ENCODE measurements at places on chromosomes 4 and X.

DNA sequence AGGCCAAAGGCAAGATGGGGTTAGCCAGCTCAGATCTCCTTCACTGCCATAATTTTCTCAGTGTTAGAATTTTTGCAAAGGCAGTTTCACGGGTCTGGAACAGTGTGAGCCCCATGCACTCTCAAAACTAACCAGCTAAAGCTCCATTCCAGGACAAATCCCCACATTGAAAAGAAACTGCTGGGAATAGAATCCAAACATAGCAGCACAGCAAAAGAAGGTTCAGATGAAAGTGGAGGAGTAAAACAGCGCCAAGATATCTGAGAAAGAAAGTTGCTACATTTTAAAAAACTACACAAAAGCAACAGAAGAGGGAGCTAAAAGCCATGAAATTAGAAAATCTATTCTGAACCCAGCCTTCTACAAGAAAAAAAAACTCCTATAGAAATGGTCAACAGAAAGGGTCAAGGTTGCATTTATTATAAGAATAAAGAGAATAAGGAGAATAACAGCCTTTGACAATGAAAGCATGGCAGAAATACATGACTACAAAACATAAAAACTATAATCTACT lies 39.6 kb upstream of the SLC7A3 start:
- DNase-seq: peak; percentile 65

DNA sequence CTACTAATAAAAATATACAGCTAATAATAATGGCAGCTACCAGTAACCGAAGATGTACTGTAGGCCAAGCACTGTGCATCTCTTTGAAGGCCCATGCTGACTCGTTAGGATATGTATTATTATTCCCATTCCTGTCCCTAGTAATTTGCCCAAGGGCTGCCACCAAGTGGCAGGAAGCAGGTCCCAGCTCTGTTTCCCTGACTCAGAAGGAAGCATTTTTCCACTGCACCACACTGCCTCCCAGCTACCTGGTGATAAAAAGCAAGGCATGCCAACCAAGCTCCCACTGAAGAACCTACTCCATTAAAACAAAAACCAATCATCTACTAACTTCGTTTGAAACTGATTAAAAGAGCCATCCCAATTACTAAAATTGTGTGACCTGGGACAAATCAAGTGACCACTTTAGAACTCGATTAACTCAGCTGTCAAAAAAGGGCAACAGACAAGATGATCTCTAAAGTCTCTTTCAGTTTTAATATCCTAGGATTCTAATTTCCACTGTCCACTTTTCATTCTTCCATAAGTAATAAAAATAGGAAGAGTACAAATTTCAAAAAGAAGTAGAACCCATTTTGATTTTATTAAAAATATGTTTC lies 24.3 kb upstream of the PGM2 start:
- DNase-seq: peak; percentile 59

- DNase-seq: no peak
Observed at GRCh38 chrX:21778236-21778635, 20.3 kb upstream of the SMPX start.

- DNase-seq: no peak
Observed at GRCh38 chr4:36737691-36738090, 456.3 kb downstream of the DTHD1 start.

- no peak for DNase-seq
Observed at GRCh38 chr4:109365939-109366338, 63.5 kb upstream of the COL25A1 start.

GRCh38 chr4:113009461-113009860 lies 40.0 kb upstream of the ANK2 start:
- DNase-seq: no peak

- DNase-seq: no peak
Observed at GRCh38 chr4:73006286-73006990, 63.1 kb downstream of the COX18 start.

- DNase-seq: no peak
Observed at GRCh38 chr4:25271866-25272265, 38.0 kb downstream of the PI4K2B start.

DNA sequence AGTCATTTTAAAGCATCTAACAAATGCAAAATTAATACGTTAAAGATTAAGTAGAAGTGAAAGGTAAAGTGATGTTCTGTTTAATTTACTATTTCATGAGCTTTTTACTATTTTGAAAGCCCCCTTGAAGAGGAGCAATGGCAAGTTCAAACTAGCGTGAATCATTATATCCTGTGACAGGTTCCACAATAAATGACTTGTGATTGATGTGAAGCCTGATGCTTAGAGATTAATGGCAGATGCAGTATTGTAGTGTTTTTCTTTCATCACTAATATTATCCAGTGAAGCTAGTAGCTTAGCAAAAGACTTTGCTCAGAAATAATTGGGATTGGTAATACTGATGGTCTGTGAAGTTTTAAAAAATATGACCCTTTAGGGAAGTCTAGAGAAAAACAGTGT lies 57.3 kb downstream of the STOX2 start:
- DNase-seq: no peak

DNA sequence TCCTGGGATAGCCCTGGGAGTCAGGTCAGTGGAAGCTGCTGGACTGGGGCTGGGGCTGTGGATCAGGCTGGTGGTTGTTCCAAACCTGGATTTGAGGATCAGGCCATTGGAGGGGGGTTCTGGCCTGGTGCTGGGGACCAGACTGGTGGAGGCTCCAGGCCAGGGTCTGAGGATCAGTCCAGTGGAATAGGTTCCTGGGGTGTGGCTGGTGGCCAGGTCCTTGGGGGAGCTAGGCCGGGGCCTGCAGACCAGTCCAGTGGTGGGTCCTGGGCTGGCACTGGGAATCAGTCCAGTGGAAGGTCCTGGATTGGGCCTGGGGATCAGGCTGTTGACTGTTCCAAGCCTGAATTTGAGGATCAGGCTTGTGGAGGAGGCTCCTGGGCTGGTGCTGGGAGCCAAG lies 8.0 kb downstream of the ARMCX4 start:
- no peak for DNase-seq

DNA sequence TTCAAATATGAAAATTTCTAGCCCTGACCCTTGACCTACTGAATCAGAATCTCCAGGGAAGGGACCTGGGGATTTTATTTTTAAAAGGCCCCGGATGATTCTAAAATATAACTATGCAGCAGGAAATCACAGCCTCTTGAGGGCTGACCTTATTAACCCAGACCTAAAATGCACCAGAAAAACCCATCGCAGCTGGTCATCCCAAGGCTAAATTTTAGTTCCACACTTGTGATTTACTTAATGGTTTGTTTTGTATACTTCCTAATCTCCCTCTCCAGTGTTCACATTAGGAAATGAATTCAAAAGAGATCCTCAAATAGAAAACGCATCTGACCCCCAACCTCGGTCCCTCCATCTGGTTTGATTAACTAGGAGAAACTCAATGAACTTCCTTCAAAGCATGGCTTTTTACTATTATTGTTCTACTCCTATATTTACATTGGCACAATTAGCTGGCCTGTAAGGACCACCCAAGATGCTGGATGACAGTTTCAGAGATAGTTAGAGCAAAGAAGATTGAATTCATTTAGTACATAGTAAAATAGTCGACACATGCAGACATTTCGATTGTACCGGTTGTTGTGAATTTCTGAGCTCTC lies 147.8 kb upstream of the MED14 start:
- DNase-seq: no peak

DNA sequence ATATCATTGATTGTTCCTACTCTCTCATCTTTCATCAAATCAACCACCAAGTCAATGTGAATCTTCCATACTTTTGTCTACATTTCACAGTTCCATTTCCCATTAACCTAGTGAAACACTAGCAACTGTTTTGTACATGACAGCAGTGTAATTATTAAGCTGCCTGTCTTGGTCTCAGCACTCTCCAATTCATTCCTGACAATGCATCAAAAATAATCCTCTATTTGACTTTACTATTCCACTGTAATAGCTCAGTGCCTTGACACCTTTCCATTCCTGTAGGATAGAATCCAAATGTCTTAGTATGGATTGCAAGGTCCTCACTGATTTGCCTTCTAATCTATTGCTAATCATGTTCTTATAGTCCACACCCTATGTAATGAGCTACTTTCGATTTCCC lies 2405.8 kb downstream of the PCDH7 start:
- DNase-seq: no peak

DNA sequence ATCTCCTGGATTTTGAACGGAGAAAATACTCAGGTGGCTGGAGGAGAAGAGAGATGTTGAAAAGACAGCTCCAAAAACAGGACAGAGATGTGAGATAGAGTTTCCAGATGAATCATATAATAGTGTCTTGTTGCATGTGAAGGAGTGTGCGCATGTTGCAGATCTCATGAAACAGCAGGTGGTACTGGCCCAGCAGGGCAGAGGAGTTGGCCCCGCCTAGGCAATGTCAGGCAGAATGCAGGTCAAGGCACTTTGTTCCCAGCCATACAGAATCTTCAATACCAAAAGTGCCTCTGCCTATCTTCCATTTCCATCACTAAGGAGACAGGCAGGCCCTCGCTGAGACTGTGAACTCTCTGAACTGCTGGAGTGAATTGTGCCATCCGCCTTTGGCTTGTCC lies 63.9 kb upstream of the FAT1 start:
- no peak for DNase-seq

DNA sequence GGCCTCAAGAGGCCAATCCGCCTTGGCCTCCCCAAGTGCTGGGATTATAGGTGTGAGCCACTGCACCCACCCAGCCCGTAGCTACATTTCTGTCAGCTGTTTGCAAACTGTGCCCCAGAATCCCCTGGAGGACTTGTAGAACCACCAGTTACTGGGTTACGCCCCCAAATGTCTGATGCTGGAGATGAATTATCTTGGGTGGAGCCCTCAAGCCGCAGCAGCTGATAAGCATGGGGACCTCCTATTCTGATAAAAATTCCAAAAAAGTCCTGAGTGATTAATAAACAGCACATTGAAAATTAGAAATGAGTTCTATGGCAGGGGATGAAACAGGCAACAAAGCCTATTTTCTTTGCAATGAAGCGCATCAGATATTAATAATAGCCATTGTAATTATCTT lies 105.0 kb downstream of the PTTG2 start:
- peak; percentile 70 for DNase-seq

GRCh38 chrX:15167826-15168225 lies 102.1 kb downstream of the ASB9 start:
- no peak for DNase-seq

DNA sequence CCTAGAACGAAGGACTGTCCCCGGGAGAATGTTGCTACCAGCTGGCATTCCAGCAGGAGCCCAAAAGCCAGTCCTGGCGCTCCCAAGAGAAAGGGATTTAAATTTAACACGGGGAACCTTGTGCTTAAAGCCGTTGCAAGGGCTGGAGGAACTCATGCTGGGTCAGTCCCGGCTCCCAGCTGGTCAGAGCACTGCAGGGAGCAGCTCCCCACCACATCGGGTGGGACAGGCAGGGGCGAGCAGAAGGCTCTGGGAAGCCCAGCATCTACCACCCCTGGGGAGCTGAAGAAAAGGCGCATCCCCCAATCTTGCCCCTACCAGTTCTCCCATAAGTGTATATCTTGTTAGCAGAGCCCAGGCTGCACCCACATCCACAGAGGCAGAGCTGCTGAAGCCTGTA lies 15.7 kb downstream of the CFAP99 start:
- DNase-seq: no peak

- no peak for DNase-seq
Observed at GRCh38 chr4:41509451-41509866, 28.5 kb upstream of the LIMCH1 start.

Measured in hematopoietic multipotent progenitor cell treated with erythropoietin and hydrocortisone succinate and interleukin-3 and kit ligand, for 4 days (in vitro differentiated cells).